ENCODE measurements at places on chromosomes 4 and X.

GRCh38 chr4:183638436-183638835, 20.5 kb downstream of the RWDD4 start:
- DNase-seq, result no peak

- DNase-seq, result no peak
Observed at GRCh38 chrX:40853816-40854123, 118.4 kb upstream of the MED14 start.

DNA sequence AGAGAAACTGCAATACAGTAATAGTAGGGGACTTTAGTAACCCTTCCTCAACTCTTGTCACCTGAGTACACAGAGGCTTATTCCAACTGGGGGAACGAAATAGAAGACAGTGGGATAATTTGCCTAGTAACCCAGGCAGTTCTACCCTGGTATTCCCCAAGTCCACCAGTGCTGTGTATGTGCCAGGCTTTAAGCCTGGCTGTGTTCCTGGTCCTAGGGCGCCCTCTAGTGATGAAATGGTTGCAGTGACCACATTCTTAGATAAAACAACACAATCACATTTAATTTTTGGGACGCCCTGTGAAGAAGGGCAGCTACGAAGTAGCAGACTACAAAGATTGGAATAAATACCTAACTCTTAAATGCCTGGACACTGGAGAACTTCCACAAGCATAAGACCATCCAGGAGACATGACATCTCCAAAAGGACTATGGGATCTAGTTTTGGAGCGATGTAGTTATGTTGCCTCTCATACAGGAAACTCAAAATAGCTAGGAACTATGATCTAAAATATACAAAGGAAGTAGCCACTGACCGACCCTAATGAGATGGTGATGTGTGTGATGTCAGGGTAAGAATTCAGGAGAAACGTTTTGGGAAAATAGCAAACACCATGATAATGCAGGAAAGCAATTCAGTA, 288.5 kb upstream of the ZCCHC13 start:
- DNase-seq, result peak; percentile 16

- no peak for DNase-seq
Observed at GRCh38 chrX:115390078-115390477, 100.6 kb downstream of the LUZP4 start.

DNA sequence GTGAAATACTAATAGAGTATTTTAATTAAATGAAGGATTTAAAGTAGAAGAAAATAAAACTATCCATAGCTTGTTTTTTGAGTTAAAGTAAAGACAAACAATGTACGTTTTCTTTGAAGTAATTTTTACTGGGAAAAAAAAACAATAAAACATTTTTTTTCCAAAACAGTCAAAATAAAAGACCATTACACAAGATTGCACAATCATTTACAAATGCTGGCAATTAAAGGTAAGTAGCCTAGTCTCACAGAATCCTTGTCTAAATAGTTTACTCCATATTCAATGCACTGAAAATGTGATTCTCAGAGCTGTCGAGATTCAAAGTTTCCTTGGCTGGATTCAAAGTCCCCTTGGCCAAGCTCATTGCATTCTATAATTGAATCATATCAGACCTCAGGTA, 21.2 kb downstream of the C4orf54 start:
- DNase-seq, result no peak

- no peak for DNase-seq
Observed at GRCh38 chr4:93029769-93030168, 726.0 kb downstream of the GRID2 start.

DNA sequence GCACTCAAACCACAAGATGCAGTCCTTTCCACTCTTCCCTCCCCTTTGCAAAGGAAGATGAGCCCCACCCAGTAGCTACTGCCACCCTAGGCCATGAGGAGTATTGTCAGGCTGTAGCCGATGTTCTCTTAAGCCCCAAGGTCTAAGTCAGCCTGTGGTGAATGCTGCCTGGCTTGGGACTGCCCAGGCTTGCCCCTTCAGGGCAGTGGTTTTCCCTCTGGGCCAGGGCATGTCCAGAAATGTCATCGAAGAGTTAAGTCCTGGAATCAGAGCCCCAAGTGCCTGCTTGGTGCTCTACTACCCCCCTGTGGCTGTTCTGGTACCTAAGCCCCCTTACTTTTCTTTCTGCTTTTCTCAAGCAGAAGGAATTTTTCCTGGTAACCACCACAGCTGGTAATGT, 11.8 kb upstream of the PGK1 start:
- peak; percentile 40 for DNase-seq

- no peak for DNase-seq
Observed at GRCh38 chrX:23896981-23897380, 10.8 kb downstream of the APOO start.

GRCh38 chr4:102061133-102061532, 270.6 kb downstream of the BANK1 start:
- no peak for DNase-seq

DNA sequence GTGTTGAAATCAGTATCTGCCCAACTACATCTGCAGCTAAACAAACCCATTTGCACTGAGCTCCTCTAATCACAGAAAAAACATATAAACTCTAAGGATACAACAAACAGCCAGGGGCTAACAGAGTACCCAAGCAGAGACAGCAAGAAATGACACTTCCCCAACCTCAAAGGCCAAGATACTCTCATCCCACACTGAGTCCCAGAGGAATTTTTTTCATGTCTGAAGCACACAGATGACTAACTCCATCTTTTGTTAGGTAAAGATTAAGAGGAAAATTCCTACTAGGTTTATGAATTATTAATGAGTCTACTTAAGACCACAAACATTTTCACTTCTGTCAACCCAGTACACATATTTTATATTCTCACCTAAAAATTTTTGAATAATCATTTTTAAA, 31.6 kb downstream of the SEPSECS start:
- no peak for DNase-seq

GRCh38 chr4:138894011-138894410, 121.6 kb upstream of the NOCT start:
- DNase-seq, result no peak

DNA sequence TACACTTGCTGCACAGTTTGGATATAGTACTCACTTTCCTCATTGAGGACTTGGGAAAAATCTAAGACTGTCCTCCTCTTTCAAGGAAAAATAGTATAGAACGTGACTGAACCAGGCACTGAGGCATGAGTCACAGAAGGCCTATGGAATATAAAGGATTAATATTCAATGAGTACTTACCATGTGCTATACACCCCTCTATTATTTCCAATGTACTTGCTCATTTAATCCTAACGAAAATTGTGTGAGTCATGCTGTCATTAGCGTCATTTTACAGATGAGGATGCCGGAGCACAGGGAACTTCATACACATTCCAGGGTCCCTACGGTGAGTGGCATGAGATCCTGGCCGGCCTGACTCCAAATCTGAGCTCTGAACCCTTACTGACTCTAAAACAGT, 2136.2 kb upstream of the TENM3 start:
- no peak for DNase-seq

DNA sequence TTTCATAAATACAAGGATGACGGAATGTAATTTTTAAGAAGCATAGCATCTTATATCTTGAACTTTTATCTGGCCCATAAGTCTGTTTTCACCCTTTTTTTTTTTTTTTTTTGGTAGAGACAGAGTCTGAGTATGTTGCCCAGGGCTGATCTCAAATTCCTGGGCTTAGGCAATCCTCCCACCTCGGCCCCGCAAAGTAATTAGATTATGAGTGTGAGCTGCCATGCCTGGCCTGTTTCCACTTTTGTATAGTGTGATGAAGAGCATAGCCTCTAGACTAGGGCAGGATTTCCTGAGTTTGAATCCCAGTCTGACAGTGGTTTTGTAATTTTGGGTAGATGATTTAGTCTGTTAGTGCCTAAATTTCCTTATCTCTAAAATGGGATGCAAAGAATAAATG, 11.0 kb downstream of the STIM2 start:
- no peak for DNase-seq

DNA sequence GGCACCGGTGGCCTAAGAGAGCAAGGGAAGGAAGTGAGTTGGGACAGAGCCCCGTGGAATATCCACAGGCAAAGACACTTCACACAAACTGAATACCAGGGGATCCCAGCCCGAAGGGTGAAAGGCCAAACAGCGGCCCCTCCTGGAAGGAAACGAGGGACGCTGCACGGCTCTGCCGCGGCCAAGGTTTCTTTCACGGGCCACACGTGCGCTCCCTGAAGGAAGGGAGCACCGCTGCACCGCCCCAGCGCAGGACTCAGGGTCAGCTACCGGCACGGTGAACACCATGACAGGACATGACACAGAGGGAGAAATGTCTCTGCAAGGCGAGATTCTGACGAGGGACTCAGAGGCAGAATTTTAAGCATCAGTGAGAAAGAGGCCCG, 31.5 kb upstream of the GTPBP6 start:
- DNase-seq, result no peak

DNA sequence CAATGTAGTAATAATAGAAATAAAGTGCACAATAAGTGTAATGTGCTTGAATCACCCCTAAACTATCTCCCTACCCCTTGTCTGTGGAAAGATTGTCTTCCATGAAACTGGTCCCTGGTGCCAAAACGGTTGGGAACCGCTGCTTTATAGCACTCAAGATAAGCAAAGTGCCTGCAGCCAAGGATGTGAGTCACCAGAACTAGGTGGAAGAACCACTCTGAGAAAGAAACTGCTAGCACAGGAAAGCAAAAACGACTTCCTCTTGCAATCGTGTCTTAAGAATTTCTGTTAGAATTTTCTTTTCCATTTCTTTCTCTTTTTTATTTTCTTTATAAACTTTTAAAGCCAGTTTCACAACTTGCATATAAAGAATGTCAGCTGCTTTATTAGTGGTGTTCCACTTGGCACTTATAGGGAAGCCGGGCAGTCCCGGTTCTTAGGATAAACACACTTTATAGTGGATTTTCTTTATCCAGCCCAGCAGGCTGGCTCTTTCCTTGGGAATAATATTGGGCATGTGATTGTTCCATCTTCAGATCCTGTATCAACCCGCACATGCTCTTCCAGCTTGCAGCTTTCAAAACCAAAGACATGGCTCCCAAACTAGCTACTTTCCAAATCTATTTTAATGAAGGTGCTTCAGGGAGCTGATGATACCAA, 32.3 kb upstream of the CXCL8 start:
- DNase-seq, result peak; percentile 67

DNA sequence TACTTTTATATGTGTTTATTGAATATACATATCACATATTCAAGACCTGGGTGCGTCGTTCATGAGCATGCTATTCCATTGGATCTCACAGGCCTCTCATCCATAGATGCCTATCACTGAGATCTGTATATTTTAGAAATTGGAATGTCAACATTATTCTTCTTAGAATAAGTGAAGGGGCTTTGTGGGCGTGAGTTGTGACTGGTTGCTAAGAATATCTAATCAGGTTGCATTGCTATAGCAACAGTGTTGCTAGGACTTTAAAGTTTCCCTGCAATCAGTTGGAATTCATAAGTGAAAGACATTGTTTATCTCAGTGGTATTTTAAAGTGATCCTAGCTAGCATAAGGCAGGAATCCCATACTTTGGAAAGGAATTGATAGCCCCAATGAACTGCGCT, 36.7 kb upstream of the ANK2 start:
- no peak for DNase-seq

DNA sequence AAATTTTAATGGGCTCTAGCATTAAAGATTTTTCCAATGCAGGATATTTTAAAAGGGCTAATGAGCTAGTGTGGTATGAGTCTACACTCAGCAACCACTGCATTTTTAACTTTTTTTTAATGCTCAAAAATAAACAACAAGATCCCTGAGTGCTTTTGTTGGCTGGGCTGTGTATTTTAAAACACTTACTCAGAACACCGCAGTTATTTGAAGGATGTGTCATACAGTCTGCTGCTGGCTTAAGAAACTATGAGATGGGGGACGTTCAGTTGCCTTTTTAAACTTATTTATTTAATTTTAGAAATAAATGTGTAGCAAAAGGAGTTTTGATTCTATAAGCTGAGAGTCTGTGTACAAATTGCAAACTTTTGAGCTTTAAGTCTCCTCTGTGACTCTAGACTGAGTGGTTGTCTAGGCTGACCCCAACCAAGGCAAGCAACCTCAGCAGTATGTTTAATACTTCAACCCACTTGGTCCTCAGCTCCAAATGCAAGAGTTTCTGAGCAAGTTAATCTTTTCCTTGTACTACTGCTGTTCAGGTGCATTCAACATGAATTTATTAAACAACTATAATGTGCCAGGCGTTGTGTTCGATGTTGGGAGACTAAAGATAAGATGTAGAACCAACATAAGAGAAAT, 278.6 kb upstream of the DIPK2B start:
- peak; percentile 61 for DNase-seq

Data from HFF-Myc (cell line).